ENCODE measurements at places on chromosomes 7 and 10.

DNA sequence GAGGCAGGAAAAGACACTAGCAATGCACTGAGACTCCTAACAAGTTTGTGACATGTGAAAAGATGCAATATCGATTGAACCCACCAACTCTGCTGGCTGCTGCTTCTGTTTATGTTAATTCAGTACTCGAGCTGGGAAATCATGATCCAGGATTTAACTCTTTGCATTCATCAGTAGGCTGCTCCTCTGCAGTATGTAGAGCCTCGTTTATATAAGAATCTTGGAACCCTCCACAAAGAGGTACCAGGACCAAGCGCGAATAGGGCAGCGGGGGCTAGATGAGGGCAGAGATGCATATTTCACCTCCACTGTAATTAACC, 7.8 kb downstream of the PRKAG2 start:
- no peak for DNase-seq

DNA sequence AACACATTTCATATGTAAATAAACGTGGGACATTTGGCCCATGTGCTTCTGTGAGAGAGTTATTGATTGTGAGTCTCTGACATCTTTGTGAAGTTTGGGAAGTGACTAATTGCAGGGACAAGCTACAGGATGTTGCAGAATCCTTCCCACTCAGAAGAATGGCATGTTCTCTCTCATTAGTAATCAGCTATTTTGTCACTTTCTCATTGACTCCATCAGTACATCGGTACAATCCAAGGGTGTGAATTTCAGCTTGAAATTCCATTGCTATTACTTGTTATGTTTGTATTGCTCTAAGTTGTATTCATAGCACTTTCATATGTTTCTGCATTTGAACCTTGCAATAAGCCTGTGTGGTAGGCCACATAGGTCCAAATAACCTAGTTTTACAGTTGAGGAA, 100.0 kb upstream of the KCNMA1 start:
- no peak for DNase-seq

DNA sequence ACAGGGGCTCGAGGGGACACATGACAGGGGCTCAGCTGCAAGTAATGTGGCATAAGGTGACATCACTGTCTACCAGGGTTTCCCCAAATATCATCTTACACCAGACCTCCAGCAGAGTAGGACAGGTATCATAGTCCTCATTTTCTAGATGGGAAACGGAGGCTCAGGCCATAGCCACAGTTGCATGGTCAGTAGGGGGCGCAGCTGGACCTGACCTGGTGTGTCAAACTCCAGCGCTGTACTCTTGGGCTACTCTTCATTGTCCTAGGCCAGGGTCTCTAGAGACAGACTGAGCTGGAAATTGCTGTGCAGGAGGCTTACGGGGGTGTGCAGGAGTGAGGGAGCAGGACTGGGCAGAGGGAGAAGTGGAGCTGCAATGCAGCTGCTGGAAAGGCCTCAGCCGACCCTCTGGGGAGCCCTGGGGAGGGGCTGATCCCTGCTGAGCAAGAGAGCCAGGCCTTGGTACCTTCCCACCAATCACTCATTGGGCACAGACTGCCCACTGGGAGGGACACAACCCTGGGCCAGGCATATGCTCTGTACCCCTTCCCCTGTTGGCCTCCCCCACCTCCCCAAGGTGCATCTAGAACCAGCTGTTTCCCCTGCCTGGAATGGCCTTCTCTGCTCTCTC, 89.9 kb downstream of the CDH23 start:
- no peak for DNase-seq

DNA sequence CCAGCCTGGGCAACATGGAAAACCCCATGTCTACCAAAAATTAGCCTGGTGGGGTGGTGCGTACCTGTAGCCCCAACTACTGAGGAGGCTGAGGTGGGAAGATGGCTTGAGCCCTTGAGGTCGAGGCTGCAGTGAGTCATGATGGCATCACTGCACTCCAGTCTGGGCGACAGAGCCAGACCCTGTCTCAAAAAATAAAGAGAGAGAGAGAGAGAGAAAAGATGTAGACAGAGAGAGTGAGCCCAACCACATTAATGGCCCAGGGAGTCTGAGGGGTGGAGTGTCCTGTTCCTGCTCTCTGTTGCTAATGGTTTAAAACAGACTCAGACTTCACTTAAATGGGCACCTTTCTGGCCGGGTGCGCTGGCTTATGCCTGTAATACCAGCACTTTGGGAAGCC, 455.7 kb upstream of the GALNT17 start:
- no peak for DNase-seq

- DNase-seq: no peak
Observed at GRCh38 chr7:6438427-6438826, 9.3 kb downstream of the DAGLB start.

GRCh38 chr7:105297985-105298384, 90.7 kb downstream of the SRPK2 start:
- no peak for DNase-seq

- no peak for DNase-seq
Observed at GRCh38 chr10:97919012-97919411, 69.4 kb downstream of the GOLGA7B start.

DNA sequence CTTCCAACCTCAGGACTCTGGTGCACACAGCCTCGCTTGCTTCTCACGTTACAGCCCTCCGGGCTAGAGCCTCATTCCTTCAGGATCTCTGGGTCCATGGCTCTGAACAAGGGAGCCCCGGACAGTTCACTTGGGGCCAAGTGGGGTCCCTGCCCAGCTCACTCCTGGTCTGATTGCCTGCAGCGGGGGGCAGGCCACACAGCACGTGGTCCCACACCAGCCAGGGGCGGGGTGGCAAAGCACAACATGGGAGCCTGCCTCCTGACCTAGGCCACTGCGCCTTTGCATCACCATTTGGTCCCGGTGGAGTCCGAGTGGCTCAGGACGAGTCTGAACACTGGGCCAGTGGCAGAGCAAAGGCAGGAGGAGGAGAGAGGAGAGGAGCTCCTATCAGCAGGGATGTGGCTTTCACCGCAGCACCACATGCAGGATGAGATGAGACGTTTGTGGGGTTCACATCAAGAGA, 13.4 kb upstream of the CRYGN start:
- no peak for DNase-seq

DNA sequence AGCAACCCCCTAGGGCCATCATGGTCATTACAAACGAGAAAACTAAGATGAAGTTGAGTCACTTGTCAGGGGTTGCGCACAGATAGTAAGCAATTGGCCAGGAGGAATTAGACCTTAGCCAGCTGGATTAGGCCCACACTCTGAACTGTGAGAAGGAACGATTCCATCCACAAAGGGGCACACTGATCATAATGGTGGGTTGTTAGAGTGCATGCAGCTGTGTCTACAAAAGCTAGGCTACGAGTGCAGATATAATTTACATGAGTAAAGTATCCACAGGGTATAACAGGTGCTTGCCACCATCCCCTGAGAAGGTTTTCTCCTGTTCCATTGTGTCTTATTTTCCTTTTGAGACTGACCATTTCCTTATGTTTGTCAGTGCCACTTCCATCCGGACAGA, 16.6 kb upstream of the FAM170B start:
- no peak for DNase-seq

GRCh38 chr7:20404320-20404719, 73.6 kb downstream of the ITGB8 start:
- DNase-seq: no peak

DNA sequence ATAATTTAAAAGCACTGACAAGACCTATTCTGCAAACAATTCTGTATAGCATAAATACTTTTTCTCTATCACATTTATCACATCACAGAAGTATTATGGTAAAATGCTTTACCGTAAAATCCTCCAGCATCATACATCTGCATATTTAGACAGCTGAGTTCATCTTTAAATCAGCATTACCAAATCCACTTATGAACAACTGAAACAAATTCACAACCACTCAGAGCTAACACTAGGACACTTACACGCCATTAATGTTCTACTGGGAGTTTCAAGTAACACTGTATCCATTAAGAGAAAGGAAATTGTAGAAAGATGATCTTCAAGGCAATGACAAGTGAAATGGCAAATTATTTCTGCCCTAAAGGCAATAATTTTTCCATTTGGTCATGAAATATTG, 105.7 kb upstream of the DKK1 start:
- no peak for DNase-seq

DNA sequence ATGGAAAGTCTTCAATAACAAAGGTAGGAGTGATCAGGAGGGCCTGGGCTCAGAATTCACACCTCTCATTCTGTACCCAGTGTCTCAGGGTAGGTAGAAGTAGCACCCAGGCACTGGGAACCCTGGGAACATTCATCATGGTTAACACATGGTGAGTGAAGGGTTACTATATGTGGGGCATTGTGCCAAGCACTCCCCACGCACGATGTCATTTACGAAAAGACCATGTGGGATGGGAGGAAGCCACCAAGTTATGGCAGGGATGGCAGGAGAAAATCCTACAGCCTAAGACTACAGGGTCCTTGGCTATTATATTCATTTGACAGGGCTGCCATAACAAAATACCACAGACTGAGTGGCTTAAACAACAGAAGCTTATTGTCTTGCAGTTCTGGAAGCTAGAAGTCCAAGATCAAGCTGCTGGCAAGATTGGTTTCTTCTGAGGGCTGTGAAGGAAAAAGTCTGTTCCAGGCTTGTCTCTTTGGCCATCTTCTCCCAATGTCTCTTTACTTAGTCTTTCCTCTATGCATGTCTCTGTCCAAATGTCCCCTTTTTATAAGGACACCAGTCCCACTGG, 27.7 kb upstream of the DDIT4 start:
- no peak for DNase-seq

Data from forelimb muscle (tissue), 1 donor.